Transverse colon (tissue), 4 donors: ENCODE measurements at places on chromosomes 3 and 15. TPM values are rescaled to one million over a fixed set of nuclear protein-coding genes. Genes with fewer than 3 reads are reported as not detected.

GRCh38 chr3:81952141-81952540, 190.7 kb upstream of the GBE1 start:
- no peaks in the 10 kb centered on the region for H3K27me3 ChIP-seq
- no peaks in the 10 kb centered on the region for H3K36me3 ChIP-seq
- no peak overlapping the region for H3K27ac ChIP-seq
- H3K4me3 ChIP-seq: no peak overlapping the region
- no peak for DNase-seq
- no peaks in the 10 kb centered on the region for H3K4me1 ChIP-seq

DNA sequence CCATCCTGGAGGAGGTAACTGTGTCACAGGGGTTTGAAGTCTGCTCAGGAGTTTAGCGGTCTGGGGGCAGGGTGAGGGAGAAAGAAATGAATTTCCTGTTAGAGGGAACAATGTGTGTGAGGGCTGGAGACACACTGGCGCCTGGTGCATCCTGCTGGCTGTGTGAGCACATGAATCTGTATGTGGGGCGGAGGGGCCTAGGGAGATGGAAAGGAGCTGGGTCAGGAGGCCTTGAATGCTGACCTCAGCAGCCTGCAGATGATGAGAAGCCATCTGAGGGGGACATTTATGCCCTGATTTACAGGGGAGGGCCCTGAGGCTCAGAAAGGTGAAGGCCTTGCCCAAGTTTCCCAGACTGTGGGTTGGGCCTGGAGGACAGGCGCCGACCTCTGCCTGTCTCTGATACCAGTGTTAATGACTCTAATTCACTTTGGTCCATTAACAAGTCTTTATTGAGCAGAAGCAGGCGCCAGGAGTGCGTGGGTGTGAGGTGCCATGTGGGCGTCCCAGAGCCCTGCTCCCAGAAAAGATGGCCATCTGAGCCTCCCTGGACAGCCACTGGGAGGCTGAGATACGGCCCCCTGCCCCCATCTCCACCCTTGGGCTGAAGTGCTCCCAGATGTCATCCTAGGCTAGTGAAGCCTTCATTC, 34.8 kb downstream of the LINGO1 start:
- H3K4me1 ChIP-seq: no peaks in the 10 kb centered on the region
- no peak for DNase-seq
- H3K27me3 ChIP-seq: no peaks in the 10 kb centered on the region
- no peak overlapping the region for H3K27ac ChIP-seq
- H3K4me3 ChIP-seq: no peak overlapping the region
- no peaks in the 10 kb centered on the region for H3K36me3 ChIP-seq

- no peak overlapping the region for H3K4me3 ChIP-seq
- DNase-seq: no peak
- H3K4me1 ChIP-seq: no peaks in the 10 kb centered on the region
- no peak overlapping the region for H3K27ac ChIP-seq
- H3K36me3 ChIP-seq: no peaks in the 10 kb centered on the region
Measured at GRCh38 chr3:16378920-16379319, 113.9 kb downstream of the OXNAD1 start.

DNA sequence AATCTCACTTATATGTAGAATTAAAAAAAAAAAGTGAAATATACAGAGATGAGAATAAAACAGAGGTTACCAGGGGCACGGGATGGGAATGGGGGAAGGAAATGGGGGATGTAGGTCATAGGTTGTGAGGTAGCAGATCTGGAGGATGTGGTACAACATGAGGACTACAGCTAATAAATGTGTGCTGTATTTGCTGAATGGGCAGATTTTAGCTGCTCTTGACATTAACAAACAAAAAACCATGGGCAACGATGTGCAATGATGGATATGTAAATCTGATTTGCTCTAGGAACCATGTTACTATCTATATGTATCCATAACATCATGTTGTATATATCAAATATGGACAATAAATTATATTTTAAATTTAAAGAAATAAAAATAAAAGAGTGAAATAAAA, 87.4 kb downstream of the FGF12 start:
- no peaks in the 10 kb centered on the region for H3K27me3 ChIP-seq
- no peak for DNase-seq
- H3K27ac ChIP-seq: no peak overlapping the region
- H3K4me1 ChIP-seq: no peaks in the 10 kb centered on the region
- no peaks in the 10 kb centered on the region for H3K36me3 ChIP-seq

DNA sequence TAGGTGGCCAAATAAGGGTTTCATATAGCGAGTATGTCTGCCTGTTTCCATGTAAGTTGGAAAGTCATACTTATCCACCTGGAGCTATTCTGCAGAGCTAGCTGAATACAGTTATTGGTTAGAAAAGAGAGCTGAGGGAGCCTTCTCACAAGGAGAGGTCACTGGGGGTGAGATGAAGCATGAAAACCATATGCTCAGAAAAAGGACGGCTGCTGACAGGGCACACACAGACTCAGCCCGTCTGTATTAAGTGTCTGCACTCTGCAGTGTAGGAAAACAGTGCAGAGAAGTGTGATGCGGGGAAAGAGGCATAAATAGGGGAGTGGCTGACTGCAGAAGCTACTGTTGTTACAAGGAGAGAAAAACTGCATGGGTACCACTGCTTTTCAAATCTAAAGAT, 58.2 kb downstream of the C3orf70 start:
- no peak overlapping the region for H3K4me3 ChIP-seq
- H3K36me3 ChIP-seq: no peaks in the 10 kb centered on the region
- no peaks in the 10 kb centered on the region for H3K27me3 ChIP-seq
- no peak overlapping the region for H3K27ac ChIP-seq

The SAMD7 gene
- not detected for total RNA-seq

The ADAMTS17 gene
- 17.6 TPM for total RNA-seq

The FBXL2 gene
- total RNA-seq: 2.6 TPM

The PLCL2 gene
- total RNA-seq: 41.4 TPM

The ZNF609 gene
- 34.8 TPM for total RNA-seq

The MYZAP gene
- 24.3 TPM for total RNA-seq

The TRPM1 gene
- total RNA-seq: not detected
